ENCODE measurements at places on chromosomes 2 and 18.

DNA sequence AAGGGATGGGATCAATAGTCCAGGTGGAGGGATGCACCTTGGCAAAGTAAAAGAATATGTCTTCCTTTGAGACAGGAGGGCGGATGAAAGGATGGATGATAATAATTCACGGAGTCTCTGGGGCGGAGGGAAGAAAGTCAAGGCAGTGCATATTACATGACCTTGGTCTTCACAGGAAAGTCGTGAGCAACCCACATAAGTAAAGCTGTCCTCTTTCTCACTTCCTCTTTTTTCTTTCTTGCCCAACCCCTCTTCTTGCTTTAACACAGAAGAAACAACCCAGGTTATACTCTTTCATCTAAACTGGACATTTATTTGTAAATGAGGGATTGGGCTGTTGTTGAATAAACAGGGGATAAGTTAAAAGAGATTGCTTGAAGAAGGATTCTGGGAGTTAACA is 168.7 kb upstream of the SKOR2 start:
- no peak for DNase-seq

DNA sequence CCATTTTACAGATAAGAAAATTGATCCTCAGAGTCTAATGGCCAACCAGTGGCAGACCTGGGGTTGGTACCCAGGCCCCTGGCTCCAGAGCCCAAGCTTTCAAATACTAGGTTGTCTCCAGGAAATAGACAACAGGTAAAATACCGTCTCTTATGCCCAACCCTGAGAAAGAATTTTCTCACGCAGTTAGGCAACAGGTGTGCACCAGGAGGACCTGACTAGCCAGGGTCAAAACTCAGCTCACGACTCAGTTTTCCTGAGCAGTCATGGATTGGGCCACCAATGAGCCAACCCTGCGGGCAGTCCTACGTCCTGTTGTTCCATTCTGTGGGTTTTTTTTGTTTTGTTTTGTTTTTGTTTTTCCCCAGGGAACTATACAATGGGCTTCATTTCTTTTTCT is 13.5 kb downstream of the TRIB2 start:
- DNase-seq: no peak

DNA sequence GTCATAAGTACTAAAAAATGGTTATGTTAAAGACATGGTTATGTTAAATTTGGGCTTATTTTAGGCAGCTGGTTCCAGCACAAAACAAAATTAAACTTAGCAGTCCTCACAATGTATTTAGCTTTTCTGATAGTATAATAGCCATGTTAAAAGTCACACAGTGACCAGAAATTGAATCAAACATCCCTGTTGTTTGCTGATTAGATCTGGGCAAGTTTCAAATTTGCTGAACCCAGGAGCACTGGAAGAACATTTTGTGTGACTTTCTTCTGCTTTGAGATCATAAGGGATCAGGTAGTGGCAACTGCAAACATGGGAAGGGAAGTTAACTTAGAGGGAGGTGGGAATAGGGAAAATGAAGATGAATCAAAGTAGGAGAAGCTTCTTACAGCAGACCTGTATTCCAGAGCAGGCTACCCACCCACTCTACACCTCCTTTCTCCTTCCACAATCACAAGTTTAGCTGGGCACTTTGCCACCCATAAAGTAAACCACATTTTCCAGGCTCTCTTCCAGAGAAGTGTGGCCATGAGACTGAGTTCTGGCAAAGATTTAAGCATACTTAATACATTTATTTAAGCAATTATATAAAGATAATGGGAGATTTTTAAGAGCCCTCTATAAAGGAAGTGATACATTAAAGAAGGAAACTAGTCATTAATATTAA is 616.1 kb upstream of the LRATD1 start:
- DNase-seq: peak; percentile 84

DNA sequence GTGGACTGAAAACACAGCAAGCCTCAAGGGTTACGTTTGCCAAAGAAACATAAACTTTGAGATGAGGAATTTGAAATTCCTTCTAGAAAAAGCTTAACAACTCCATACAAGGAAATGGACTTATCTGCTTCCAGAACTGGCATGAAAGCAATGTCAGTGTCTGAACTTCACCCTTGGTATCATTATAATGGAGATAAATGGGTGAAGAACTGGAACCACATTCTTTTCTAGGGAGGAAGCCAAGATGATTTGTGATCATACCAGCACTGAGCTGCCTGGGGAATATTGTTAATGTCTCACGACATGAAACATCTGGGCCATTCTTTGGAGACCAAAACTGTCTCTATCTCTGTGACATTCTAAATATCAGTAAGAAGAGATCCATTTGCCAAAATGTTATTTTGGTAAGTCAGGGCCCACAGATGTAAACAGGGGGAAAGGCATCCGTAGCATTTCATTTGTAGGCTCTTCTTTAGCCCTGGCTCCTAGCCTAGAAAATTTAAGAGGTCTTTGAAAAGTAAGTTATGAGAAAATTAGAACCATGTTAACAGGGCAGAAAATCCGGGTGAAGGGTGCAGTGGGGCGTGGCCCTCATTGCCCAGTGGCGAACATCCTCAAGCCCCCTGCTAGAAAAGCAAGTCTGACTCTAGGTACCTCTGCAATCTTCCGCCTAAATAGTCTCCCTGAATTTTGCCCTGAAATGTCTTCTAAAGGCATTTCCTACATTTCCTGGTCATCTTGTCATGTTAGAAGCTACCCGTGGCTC is 295.3 kb upstream of the EPAS1 start:
- DNase-seq: no peak

DNA sequence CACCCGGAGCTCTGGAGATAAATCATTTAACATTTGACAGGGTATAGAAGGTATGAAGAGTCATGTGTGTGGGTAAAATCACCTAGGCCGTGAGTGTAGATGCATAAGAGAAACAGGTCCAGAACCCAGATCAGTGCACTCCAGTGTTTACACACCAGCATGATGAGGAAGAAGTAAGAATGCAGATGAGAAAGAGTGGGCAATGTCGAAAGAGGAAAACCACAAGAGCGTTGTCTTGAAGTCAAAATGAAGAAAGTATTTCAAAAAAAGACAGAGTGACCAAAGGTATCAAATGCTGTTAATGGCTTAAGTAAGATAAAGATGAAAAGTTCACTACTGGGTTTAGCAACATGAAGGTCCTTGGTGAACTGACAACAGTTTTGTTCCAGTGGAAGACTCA is 32.0 kb upstream of the PLB1 start:
- no peak for DNase-seq

GRCh38 chr2:230815088-230815487 is 49.7 kb upstream of the ITM2C start:
- DNase-seq: no peak

Measured in retinal pigment epithelial cell (primary cell).